AG04450 (cell line): ENCODE measurements at places on chromosomes 11 and 22. TPM values are rescaled to one million over a fixed set of nuclear protein-coding genes. Genes with fewer than 3 reads are reported as not detected.

GRCh38 chr11:18367431-18367830, 26.9 kb upstream of the LDHA start:
- DNase-seq = no peak

- DNase-seq = no peak
These were observed 2.2 kb downstream of the CADM1 start for GRCh38 chr11:115501893-115502589.

DNA sequence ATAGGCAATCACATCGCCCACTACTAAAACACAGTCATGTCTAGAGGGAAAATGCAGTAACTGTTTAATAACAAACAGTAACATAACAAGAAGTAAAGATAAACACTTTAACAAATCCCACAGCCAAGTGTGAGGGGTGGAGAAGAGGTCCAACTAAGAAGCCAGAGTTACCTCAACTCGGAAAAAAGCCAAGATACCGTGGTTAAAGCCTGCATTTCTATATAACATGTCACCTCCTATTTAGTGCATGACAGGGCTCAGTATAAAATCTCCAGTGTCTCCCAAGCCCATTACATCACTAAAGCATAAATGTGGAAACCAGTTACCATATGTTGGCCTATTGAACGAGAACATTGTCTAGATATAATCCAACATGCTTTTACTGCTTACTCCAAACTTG, 281.7 kb downstream of the LRRC4C start:
- no peak for DNase-seq

- DNase-seq = no peak
These were observed 56.8 kb upstream of the LRRC55 start for GRCh38 chr11:57124917-57125316.

GRCh38 chr11:43555816-43556611, 124.5 kb upstream of the HSD17B12 start:
- no peak for DNase-seq

GRCh38 chr22:25540908-25541660, 23.4 kb upstream of the GRK3 start:
- no peak for DNase-seq

- DNase-seq = no peak
These were observed 45.0 kb downstream of the BBOX1 start for GRCh38 chr11:27085605-27086004.

The RPL3 gene
- 3,445 and 3,813 TPM in 2 replicates for polyA plus RNA-seq

The MYEOV gene
- polyA plus RNA-seq = 1.6 and 3.3 TPM in 2 replicates
